ENCODE measurements at places on chromosomes 16 and 17. TPM values are rescaled to one million over a fixed set of nuclear protein-coding genes. Genes with fewer than 3 reads are reported as not detected.
A peak's percentile ranks its signal among the peaks of the same experiment; 100 is the strongest.

GRCh38 chr16:66088681-66089080 is 277.8 kb upstream of the CDH5 start:
- H3K36me3 ChIP-seq, result no peaks in the 10 kb centered on the region
- no peak overlapping the region for H3K4me3 ChIP-seq
- peaks cover 4% of the 10 kb centered on the region for H3K4me1 ChIP-seq

ZSCAN10 gene
- total RNA-seq, result not detected

MYH13 gene
- not detected for total RNA-seq

- H3K4me3 ChIP-seq, result peak overlapping the region; percentile 74
- no peak overlapping the region for H3K27ac ChIP-seq
- no peaks in the 10 kb centered on the region for H3K36me3 ChIP-seq
- H3K27me3 ChIP-seq, result 0 out of 2 replicates have a peak, but pooled peaks cover 3% of the 10 kb centered on the region
Measured at GRCh38 chr17:56595108-56595418, 1.6 kb downstream of the NOG start.

KRT20 gene
- total RNA-seq, result 0.18 TPM

DNA sequence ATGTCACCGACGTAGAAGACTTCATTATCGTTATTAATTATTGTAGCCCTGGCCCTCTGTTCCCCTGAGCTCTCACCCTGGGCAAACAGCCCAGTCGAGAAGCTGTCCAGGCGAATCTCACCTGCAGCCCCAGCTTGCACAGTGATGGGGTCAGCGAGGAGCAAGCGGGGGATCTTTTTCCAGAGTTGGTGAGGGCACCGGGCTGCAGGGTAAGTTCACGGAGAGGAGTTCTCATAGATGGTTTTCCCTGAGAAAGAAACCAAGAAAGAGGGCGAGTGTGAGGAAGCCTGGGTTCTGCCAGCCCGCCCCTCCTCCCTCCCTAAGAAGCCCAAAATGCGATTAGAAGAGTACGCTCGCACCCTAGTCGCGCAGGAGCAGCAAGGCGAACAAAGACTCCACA is 436 bp downstream of the SPAG5 start:
- DNase-seq, result no peak
- peak overlapping the region; percentile 98 for H3K4me3 ChIP-seq
- no peaks in the 10 kb centered on the region for H3K27me3 ChIP-seq

CCR7 gene
- 0.12 TPM for total RNA-seq

DNA sequence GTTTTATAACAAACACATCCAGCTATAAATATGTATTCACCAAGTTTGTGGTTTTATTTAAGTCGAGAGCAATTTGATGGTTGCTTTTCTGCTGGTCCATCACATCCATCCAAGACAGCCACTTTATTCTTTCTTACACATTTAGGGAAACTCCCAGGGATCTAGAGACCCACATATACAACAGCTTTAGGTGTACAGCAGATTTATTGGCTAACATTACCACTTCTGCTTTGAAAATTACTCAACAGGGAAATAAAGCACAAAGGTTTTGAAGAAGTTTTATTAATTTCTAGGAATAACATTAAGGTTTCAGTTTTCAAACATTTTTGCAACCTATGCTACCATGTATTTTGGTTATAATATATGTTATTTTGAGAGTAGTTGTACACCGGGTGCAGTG is 6.9 kb downstream of the ERCC4 start:
- peaks cover 4% of the 10 kb centered on the region for H3K36me3 ChIP-seq
- peak overlapping the region; percentile 49 for H3K27ac ChIP-seq
- no peaks in the 10 kb centered on the region for H3K27me3 ChIP-seq
- no peak for DNase-seq
- H3K4me1 ChIP-seq, result peaks cover 14% of the 10 kb centered on the region
- H3K4me3 ChIP-seq, result no peak overlapping the region

PIP4K2B gene
- 43.7 TPM for total RNA-seq

- peaks cover 42% of the 10 kb centered on the region for H3K4me1 ChIP-seq
- peak overlapping the region; percentile 98 for H3K27ac ChIP-seq
- peak overlapping the region; percentile 81 for H3K4me3 ChIP-seq
- H3K36me3 ChIP-seq, result no peaks in the 10 kb centered on the region
- DNase-seq, result peak; percentile 96
Measured at GRCh38 chr17:37488607-37489196, 989 bp upstream of the DUSP14 start.

DNA sequence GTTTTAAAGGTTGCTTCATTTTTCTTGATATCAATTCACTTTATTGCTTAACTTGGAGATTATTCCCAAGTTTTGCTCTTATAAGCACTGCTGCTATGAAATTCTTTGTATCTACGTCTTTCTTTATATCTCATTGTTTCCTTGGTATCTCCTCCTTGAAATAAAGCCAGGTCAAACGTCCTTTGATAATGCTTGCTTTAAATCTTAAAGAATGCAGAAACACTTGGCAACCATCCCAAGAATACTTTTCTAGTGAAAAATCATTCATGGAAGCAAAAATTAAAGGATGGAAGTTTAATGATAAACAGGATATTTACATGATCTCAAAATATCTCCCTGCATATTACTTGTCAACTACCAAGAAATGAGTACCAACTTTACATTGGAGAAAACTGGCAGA is 175.2 kb downstream of the CPPED1 start:
- peaks cover 5% of the 10 kb centered on the region for H3K27me3 ChIP-seq
- no peak overlapping the region for H3K4me3 ChIP-seq
- no peaks in the 10 kb centered on the region for H3K4me1 ChIP-seq
- no peak overlapping the region for H3K27ac ChIP-seq

DNA sequence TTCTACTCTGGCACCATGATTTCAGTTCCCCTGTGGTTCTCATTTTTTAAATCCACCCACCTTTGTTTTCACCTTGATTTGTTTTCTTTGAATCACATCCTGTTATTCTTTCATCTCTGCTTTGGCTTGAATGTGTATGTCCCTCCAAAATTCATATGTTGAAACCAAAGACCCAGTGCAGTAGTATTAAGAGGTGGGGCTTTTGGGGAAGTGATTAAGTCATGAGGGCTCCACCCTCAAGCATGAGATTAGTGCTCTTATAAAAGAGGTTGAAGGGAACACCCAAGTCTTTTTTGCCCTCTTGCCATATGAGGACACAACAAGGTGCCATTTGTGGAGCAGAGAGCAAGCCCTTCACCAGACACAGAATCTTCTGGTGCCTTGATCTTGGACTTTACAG is 382.3 kb downstream of the SLC39A11 start:
- peaks cover 36% of the 10 kb centered on the region for H3K4me1 ChIP-seq
- peak; percentile 78 for DNase-seq

DNA sequence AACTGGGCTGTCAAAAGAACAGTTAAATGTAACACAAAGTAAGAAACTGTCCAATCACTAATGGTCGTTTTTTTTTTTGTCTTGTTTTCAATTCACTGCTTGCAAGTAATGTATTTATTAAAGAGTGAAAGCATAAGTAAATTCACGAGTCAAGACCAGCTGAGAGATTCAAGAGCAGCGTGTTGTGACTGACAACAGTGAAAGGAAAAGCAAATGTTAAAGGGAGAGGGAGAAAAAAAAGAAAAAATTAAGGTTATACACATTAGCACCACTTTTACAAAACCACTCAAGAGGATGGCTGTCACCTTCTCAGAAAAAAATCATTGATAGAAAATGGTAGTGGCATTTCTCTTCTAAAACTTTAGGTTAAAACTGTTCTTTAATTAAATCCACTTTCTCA is 36.1 kb downstream of the GPATCH8 start:
- no peak overlapping the region for H3K27ac ChIP-seq
- peaks cover 9% of the 10 kb centered on the region for H3K36me3 ChIP-seq
- no peaks in the 10 kb centered on the region for H3K27me3 ChIP-seq
- no peak overlapping the region for H3K4me3 ChIP-seq

- no peaks in the 10 kb centered on the region for H3K36me3 ChIP-seq
- H3K27ac ChIP-seq, result no peak overlapping the region
- no peak overlapping the region for H3K4me3 ChIP-seq
- no peaks in the 10 kb centered on the region for H3K27me3 ChIP-seq
Measured at GRCh38 chr16:84687715-84688114, 12.1 kb upstream of the USP10 start.

DNA sequence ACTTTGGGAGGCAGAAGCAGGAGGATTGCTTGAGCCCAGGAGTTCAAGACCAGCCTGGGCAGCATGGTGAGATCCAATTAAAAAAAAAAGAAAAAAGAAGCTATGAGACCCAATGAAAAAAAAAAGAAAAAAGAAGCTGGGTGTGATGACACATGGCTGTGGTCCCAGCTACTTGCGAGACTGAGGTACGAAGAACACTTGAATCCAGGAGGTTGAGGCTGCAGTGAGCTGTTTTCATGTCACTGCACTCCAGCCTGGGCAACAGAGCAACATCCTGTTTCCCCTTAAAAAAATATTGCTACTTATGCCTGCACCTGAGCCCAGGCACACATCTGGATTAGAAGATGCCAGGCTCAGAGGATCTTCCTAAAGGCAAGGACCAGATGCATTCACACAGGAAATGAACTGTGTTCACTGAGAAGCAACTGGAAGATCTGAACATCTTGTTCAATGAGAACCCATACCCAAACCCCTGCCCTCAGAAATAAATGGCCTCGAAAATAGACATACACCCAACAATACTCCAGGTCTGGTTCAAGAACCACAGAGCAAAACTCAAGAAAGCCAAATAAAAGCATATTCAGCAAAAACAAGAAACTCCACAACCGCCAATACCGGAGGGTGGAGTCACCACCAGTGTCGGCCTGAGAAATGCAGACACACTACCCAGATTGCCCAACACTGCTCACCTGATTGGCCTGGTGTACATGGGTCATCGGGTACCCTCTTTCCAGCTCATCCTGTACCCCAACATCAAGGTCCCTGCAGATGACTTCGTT is 4.4 kb downstream of the RNF135 start:
- no peak overlapping the region for H3K4me3 ChIP-seq
- H3K27ac ChIP-seq, result no peak overlapping the region
- H3K27me3 ChIP-seq, result no peaks in the 10 kb centered on the region
- no peaks in the 10 kb centered on the region for H3K4me1 ChIP-seq
- DNase-seq, result no peak

COPZ2 gene
- total RNA-seq, result 0.63 TPM

DNA sequence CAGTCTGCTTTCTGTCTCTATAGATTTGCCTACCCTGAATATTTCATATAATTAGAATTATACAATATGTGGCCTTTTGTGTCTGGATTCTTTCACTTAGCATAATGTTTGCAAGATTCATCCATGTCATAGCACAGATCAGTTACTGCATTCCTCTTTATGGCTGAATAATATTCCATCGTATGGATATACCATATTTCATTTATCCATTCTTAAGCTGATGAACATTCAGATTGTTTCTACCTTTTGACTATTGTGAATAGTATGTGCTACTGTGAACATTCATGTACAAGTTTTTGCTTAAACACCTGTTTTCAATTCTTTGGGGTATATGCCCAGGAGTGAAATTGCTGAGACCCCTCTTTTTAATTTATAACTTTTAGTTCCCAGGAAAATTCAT is 49.4 kb upstream of the MSI2 start:
- no peak for DNase-seq
- H3K27ac ChIP-seq, result no peak overlapping the region
- no peaks in the 10 kb centered on the region for H3K36me3 ChIP-seq
- H3K4me3 ChIP-seq, result no peak overlapping the region
- no peaks in the 10 kb centered on the region for H3K27me3 ChIP-seq
- peaks cover 26% of the 10 kb centered on the region for H3K4me1 ChIP-seq

- peak; percentile 16 for DNase-seq
- no peaks in the 10 kb centered on the region for H3K4me1 ChIP-seq
Measured at GRCh38 chr16:14405611-14406537, 224.2 kb downstream of the PARN start.

JPT1 gene
- total RNA-seq, result 705 TPM

GRCh38 chr16:87874639-87875427 is 5.5 kb upstream of the SLC7A5 start:
- no peak overlapping the region for H3K4me3 ChIP-seq
- H3K4me1 ChIP-seq, result peaks cover 7% of the 10 kb centered on the region
- no peaks in the 10 kb centered on the region for H3K36me3 ChIP-seq
- no peak overlapping the region for H3K27ac ChIP-seq
- no peak for DNase-seq

DNA sequence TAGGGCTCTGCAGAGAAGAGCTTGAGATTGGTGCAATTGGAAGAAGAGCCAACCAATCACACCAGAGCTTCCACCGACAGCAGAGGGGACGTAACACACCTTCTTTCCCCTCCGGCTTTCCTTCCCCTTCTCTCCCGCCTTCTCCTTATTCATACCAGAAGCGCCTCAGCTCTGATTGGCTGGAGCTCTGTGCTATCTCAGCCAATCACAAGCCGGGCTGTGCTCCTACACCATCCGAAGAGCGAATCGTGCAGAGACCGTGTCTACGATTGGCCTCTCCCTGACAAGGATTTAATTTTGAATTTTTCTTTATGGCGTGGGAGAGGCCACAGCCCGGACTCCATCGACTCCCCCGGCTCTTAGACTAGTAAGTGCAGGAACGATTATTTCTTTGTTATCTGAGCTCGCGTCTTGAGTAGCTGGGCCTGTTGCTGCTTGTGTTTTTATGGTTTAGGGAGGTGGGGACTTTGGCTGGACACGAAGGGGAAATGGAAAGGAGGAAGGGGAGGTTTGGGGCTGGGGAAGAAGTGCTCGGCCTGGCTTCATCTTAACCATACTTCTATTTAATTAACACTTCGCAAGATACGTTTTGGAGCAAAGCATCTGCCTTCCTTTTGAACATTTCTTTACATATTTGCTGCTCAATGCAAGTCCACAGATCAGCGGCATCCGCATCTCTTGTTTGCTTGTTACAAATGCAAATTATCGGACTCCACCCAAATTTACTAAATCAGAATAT is at the start of gene PRR11:
Gene PRR11 (plus strand): TSS at position 308 of the 739 bp plus-strand sequence. CDS start 14,007 bp downstream, outside the sequence.
- no peak for DNase-seq
- peaks cover 3% of the 10 kb centered on the region for H3K36me3 ChIP-seq
- peak within 1 kb of the TSS; percentile 79 for H3K27ac ChIP-seq

- peak overlapping the region; percentile 42 for H3K27ac ChIP-seq
- H3K36me3 ChIP-seq, result no peaks in the 10 kb centered on the region
- H3K4me3 ChIP-seq, result peak overlapping the region; percentile 84
Measured at GRCh38 chr17:7034955-7035590, 742 bp upstream of the SLC16A13 start.

DNA sequence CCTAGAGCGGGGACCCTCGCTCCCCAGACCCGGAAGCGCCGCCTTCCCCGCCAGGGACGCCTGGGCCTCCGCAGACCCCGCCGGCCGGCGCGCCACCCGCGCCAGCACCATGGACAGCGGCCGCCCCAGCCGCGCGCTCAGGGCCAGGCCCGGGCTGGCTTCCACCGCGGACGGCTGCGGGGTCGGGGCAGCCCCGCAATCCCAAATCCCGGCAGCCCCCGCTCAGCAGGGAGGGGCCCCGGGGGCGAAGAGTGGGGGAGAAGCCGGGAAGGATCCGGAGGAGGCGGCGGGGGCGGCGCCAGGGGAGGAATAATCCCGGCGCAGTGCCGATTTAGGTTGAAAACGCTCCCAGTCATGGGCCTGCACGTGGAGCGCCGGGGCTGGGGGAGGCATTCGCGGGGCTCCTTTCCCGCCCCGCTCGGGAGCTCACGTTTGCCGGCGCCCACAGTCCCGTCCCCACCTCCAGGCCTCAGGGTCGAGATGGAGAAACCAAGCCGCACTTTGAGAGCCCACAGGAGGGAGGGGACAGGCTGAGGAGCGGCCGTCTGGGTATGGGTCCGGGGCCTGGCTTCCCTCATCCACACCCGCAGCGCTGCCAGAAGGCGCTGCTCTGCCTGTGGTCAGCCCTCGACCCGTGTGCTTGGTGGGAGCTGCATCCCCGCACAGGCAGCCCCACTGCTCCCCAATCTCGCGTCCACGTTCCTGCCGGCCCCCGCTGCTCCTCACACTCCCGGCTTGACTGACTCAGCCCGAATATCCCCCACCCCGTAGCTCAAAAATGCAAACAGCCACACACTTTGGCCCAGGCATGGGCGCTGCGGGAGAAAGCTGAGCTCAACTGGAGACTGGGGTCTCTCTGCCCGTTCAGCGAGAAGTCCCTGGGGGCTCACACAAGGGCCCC is 4.7 kb downstream of the FBXL16 start:
- H3K36me3 ChIP-seq, result no peaks in the 10 kb centered on the region
- no peak for DNase-seq
- no peak overlapping the region for H3K4me3 ChIP-seq
- H3K27ac ChIP-seq, result no peak overlapping the region

- H3K27me3 ChIP-seq, result no peaks in the 10 kb centered on the region
- DNase-seq, result no peak
- peaks cover 8% of the 10 kb centered on the region for H3K36me3 ChIP-seq
Measured at GRCh38 chr17:7849130-7849750, 5.6 kb upstream of the TMEM88 start.

Measured in PC-3 (cell line).